Activated T-cell treated with anti-CD3 and anti-CD28 coated beads, Interleukin-2, amount 50 U/mL, for 72 hours (primary cell): ENCODE measurements at places on chromosomes 11 and 22. TPM values are rescaled to one million over a fixed set of nuclear protein-coding genes. Genes with fewer than 3 reads are reported as not detected.

The MMP8 gene
- total RNA-seq: not detected

The PHF21B gene
- total RNA-seq: 0.83 TPM

The TCN1 gene
- total RNA-seq: not detected

GRCh38 chr22:42294034-42294985 is 23.9 kb upstream of the TCF20 start:
- DNase-seq: no peak

- DNase-seq: no peak
Measured at GRCh38 chr22:35521358-35522224, 19.0 kb upstream of the RASD2 start.

DNA sequence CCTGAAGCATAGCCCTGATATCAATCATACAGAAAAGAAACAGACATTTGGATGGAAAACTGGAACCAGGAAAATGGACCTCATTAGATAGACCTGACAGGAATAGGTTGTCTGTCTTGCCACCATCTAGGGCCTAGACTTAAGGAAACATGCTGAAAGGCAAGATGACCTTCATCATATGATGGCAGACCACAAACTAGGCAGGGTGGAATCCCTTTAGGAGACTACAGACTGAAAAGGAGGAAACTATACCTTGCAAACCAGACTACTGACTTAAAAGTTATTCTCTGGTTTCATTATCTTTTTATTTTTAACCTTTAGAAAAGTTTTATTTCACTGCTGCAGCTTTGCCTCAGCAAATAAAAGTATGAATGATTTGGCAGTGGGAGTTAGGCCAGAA is 20.3 kb downstream of the SBF2 start:
- DNase-seq: no peak
